ENCODE measurements at places on chromosomes 5 and 9.

- peak; percentile 57 for DNase-seq
Measured at GRCh38 chr9:134163371-134164196, 780 bp downstream of the RNU6ATAC start.

DNA sequence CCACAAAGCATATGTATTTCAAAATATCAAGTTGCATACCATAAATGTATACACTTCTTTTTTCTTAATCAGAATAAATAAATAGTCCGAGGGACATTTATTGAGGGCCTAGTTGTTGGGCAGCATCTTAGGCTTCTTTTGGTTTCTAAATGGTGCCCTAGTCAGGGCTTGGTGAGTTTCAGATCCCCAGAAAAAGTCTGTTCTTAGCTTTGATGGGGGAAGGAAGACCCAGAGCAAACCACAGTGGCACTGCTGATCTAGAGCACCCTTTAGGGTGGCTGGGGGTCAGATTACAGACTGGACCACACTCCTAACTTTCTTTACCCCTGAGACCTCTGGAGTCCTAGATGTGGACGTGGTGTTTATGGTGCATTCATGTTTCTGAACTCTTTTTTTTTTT lies 97.8 kb downstream of the C9orf152 start:
- DNase-seq, result no peak

- DNase-seq, result peak; percentile 12
Measured at GRCh38 chr5:129172580-129172979, 78.0 kb downstream of the ISOC1 start.

- DNase-seq, result no peak
Measured at GRCh38 chr5:177595991-177596774, 3.7 kb upstream of the B4GALT7 start.

DNA sequence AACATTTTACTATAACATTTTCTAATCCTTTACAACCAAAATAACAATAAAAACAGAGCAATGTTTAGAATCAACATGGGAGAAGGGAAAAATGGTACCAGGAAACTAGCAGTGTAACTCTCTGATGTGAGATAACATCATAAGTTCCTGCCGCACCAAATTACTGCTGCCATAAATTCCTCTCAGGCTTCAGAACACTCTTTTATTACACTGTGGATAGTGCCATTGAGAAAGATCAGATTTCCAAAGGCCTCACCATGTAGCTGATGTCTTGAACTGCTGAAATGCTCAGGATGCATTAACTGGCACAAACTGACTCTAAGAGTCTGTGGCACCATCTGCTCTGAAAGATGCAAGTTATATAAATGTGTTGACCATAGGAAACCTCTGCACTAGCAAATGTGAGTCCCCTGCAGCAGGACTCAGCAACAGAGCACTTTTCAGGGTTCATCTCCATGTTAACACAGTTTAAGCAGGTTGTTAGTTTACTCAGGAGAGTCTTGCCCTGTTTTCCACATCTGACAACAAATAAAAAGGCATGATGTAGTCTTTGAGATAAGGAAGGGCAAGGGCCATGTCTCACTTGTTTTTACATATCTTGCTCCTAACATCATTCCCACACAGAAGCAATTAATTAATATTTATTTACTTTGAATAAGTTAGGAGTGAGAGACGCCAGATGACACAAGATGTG lies 218.1 kb downstream of the CETN3 start:
- DNase-seq, result no peak

GRCh38 chr9:10371824-10372223 lies 241.0 kb downstream of the PTPRD start:
- no peak for DNase-seq

DNA sequence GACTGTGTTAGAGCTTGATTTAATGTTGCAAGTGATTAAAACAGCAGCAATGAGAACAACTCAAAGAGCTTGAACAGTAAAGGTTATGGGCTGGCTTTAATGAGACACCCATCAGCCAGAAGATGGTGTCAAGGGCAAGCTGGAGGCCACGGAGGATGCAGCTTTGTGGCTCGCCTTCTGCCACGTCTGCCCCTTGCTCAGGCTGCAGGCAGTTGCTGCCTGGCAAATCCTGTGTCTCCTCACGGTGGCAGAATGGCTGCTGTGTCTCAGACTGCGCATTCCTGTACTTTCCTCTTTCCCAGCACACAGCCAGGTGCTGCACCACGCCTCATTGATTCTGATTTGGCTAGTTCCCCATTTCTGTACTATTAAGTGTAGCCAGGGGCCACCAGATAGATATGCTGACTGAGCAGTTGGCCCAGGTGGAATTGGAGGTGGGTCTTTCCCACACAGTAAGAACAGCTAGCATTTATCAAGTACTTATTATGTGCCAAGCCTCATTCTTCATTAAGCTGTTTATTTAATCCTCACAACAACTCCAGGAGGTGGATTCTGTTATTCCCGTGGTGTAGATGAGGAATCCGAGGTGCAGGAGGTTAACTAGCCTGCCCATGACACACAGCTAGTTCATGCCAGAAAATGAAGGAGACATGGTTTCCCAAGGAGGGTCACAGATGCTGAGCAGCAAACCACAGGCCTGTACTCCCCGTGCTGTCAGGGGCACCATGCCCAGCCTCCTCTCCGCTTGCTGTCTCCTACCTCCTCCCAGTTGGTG lies 3.5 kb downstream of the NXNL2 start:
- DNase-seq, result no peak

- no peak for DNase-seq
Measured at GRCh38 chr5:95731571-95732554, 727 bp downstream of the RHOBTB3 start.

DNA sequence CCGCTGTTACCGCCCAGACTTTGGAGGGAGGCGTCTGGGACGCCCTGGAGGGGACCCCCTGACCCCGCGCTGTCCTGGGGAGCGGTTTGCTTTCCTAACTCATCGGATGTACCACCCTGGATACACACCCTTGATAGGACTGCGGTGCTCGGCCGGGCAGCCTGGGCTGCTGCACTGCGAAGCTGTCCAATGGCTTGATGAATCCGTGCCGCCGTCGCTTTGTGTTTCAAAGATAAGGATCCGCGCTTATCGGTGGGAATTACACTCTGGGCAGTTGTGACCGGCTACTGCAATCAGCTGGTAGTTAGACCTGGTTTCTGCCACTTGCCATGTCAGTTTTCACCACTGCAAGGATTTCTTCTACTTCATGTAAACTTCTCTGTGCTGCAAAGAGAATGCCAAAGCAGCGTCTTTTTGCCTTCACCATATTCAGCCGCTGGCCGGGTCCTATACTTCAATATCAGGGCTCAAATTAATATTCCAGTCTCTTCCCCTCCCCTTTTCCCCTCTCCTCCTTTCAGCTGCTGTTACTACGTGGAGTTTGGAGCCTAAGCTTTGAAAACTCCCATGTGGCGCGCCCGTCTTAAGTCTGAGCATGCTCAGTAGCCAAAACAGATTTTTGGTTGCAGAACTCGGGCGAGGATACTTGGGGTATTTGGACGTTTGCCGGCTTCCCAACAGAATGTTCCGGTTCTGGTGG lies 727 bp downstream of the SMAD5 start:
- peak; percentile 67 for DNase-seq

- DNase-seq, result peak; percentile 65
Measured at GRCh38 chr9:107638521-107639310, 149.1 kb upstream of the KLF4 start.

- no peak for DNase-seq
Measured at GRCh38 chr9:80698725-80699410, 990.5 kb downstream of the TLE1 start.

DNA sequence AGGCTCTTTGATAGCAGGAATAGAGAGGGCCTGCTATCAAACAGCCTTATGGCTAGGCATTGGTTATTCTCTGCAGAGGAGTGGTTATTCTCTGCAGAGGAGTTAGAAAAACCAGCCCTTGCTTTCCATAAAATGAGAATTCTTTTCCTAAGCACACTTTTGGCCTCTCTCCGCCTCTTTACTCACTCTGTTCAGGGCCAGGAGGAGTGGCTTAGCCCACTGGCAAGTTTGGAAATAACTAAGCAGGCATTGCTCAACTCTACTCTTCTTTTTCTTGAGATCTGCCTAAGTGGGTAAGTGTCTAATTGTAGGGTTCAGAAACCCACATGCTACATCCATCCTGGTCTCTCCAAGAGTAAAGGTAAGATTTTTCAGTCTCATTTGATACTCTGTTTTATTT lies 341.7 kb downstream of the KIAA0825 start:
- DNase-seq, result peak; percentile 9
